Activated CD8-positive, alpha-beta T cell treated with anti-CD3 and anti-CD28 coated beads, Interleukin-2, amount 10 ng/mL, durations not matched to agents 7 days and 5 days (primary cell): ENCODE measurements at places on chromosomes 11 and 22. TPM values are rescaled to one million over a fixed set of nuclear protein-coding genes. Genes with fewer than 3 reads are reported as not detected.

IL17RA gene
- 43.4 TPM for total RNA-seq

PLA2G3 gene
- not detected for total RNA-seq

- DNase-seq, result no peak
Measured at GRCh38 chr11:61010466-61011228, 39.2 kb downstream of the CD6 start.

GRCh38 chr22:49214976-49215375 is 612.7 kb downstream of the BRD1 start:
- no peak for DNase-seq

GRCh38 chr11:74570266-74571061 is 21.9 kb upstream of the POLD3 start:
- peak; percentile 28 for DNase-seq
